Activated T-helper 1 cell treated with anti-CD3 and anti-CD28 coated beads, Interleukin-2, amount 50 U/mL, for 16 hours (primary cell): ENCODE measurements at places on chromosomes 3 and 15.

DNA sequence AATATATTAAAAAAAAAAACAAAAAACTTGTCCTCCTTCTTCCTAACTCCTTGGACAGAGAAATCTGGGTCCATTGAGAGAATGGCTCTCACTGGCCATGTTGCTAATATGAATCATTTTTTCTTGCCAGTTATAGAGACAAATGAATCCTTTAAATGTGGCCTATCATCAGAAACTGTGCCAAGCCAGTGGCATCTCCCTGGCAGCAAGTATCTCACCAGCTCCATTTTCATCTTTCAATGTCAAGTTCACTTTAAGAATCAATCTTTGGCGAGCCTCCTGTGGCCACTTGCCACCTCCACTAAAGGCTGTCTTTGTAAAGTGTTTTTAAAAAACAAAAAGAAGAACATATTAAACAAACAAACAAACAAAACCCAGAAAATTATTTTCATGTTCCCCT lies 202.5 kb downstream of the TUSC7 start:
- DNase-seq = no peak

GRCh38 chr3:118682921-118683320 lies 351.7 kb downstream of the IGSF11 start:
- no peak for DNase-seq

- DNase-seq = no peak
Measured at GRCh38 chr3:32237670-32238452, 619 bp upstream of the CMTM8 start.

DNA sequence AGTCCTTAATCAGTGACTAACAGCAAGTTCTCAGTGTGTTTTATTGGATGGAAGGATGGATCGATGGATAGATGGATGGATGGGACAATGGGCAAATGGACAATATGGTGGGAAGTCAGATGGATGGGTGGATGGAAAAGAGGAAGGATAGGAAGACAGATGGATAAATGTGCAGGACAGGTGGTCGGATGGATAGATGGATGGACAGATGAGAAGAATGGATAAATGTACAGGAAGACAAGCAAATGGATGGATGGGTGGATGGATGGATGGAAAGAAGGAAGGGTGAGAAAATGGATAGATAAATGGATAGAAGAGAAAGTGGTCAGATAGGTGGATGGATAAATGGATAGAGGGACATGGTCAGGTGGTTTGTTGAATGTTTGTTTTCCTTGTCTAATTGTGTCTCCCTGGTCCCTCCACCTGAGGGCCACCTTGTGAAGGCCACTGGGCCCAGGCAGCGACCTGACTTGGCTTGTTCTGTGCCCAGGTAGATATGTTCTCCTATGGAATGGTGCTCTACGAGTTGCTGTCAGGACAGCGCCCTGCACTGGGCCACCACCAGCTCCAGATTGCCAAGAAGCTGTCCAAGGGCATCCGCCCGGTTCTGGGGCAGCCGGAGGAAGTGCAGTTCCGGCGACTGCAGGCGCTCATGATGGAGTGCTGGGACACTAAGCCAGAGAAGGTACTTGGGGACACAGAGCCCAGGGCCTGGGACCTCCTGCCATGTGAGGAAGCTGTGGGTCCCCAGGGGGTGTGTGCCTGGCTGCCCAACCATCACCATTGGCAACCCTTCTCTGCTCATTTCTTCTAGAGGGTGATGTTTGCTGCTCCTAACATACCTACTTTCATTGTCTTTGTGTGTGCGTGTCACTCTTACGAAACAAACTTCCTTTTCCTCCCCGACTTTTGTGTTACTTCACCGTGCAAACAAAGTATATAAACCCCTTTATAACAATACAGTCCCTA lies 137.5 kb downstream of the LRRK1 start:
- no peak for DNase-seq

DNA sequence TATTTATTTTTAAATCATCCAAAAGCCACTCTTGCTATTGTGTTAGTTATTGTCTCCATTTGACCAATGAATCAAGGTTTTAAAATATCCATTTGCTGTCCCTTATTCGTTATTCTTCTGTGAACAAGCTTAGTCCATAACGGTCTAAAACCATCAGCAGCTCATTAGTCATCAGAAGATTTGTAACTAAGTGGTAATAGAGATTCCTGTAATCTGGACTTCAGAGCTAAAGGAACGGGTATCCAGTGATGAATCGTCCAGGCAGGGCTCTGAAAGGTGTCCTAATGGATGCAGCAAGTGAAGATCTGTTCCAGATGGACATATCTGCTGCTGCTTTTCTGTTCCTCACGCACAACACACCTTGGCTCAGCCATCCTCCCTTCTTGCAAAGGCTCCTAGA lies 362.7 kb upstream of the CFAP20DC start:
- no peak for DNase-seq

DNA sequence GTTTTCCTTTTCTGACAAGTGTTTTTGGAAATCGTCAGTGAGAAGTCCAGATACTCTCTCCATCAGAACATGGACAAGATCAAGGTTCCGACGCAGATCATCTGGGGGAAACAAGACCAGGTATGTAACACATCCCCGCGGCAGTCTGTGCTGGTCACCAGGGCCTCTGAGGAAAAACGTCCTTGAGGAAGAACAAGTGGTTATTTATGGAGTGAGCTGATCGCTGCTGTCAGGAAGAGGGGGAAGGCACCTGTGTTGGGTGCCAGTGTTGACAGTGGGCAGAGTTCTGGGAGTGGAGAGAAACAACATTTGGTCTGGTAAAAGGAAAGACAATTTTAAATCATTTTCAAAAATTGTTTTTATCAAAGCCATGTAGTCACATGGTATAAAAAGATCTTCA lies 20.7 kb upstream of the RPP14 start:
- DNase-seq = no peak

- DNase-seq = no peak
Measured at GRCh38 chr3:114421204-114421603, 127.4 kb downstream of the TIGIT start.

- DNase-seq = no peak
Measured at GRCh38 chr15:96125721-96126415, 204.6 kb upstream of the NR2F2 start.

GRCh38 chr3:164577667-164578210 lies 500.6 kb downstream of the SI start:
- DNase-seq = no peak

DNA sequence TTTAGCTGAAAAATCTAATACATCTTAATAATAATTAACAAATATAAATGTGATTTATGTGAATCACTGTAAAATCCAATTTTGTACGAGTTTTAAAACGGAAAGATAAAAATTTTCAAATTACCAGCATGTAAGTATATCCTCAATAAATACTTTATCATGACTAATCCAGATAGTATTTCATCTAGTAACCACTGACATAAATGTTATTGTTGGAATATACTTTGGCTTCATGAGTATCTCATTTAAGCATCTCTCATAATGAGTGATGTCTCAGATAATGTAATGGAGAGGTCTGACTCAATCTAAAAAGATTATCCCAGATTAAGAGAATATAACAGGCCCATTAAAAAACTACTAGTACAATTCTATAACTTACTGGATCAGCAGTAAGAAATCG lies 216.3 kb downstream of the STAG1 start:
- DNase-seq = no peak

GRCh38 chr15:63848879-63849551 lies 15.3 kb upstream of the HERC1 start:
- DNase-seq = no peak

DNA sequence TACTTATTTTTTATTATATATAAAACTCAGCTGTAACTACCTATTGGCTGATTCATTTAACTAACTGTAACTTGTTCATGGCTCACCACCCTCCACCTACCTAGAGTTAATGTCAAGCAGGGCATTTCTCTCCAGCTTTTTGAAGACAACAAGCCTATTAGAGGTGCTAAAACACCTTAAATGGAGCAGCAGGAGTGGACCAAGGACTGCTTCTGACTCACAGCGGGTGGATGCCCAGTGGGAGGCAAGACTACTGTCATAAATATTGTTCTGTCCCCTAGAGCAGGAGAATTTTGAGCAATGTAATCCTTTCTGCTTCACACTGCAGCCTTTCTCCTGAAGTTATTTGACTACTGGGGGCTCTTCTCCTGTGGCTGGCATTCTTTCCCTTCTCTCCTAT lies 146.9 kb downstream of the CLSTN2 start:
- DNase-seq = no peak

DNA sequence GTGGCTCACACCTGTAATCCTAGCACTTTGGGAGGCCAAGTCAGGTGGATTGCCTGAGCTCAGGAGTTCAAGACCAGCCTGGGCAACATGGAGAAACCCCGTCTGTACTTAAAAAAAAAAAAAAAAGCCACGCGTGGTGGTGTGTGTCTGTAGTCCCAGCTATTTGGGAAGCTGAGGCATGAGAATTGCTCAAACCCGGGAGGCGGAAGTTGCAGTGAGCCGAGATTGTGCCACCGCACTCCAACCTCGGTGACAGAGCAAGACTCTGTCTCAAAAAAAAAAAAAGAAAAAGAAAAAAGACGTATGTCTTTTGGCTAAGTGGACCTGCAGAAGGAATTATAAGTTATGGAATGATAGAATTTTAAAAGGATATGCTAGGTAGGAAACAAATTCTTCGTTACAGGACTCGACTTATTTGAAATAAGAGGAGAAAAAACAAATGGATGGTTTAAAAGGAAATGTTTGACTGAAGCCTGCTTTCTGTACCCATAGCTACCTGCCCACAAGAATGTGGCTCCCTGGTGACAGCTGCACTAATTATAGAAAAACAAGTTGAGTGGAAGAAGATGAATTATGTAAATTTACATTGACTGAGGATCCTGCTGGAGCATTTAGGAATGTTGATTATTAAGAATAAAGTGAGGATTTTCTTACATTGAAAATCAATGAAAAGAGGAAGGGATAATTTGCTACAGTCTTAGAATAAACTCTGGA lies 36.0 kb upstream of the SKIL start:
- DNase-seq = no peak

DNA sequence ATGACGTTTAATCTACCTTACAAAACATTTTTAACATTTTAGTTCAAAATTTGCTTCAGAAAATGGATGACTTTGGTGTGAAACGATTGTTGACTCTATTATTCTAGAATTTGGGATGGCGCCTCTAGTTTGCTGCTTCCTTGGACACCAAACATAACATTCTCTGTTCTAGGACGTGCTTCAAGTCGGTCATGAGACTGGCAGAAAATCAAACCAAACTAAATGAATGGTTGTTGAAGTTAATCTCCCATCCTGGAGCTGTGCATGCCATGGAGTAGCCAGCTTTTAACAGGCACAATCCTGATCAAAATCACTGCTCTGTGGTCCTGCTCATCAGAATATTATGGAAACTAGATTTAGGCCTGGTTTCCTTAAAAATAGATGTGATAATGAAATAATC lies 9.6 kb upstream of the LRRFIP2 start:
- no peak for DNase-seq

DNA sequence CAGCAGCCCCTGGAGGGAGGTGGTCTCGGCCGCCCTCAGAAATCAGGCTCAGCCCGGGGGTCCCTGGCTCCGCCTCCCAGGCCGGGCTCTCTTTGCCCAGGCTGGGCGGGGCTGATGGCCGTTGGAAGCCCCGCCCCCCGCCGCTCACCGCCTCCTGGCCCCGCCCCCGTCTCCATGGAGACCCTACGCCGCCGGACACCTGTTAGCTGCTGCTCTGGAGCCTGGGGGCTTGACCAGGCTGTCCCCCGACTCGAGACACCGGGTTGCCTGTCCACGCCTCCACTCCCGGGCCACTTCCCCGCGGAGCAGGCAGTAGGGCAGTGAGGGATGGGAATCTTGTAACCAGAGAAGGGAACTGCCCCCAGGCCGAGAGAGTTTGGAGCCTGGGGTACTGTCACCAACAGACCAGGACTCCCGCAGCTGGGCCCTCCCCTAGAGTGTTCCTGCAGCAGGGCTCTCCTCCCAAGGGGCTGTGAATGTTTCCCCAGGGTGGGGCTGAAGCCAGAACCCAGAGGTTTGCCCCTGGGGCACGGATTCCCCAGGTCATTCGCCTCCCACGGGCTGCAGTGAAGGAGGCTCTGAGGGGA lies 27.8 kb upstream of the RPL32 start:
- DNase-seq = no peak

GRCh38 chr3:67875338-67875737 lies 220.9 kb upstream of the SUCLG2 start:
- DNase-seq = no peak

- DNase-seq = no peak
Measured at GRCh38 chr3:153176197-153176596, 14.2 kb downstream of the RAP2B start.

DNA sequence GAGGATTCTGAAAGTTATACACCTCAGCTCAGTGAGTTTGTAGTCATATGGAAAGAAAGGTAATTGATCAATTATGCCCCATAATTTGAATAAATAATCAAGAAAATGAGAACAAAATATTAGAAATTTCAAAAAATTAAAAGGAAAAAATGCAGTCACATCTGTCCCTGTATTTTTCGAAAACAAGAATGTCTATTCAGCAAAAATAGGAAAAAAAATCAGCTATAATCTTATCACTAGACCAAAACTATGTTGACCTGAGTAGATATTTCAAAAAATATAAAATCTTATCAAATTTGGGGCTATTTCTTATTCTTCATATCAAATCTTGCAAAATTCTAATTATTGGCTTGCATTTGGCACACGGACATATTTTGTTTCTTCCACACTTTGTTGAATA lies 501.2 kb upstream of the CNTN3 start:
- no peak for DNase-seq

- DNase-seq = no peak
Measured at GRCh38 chr3:113602256-113602655, 69.9 kb downstream of the SIDT1 start.

DNA sequence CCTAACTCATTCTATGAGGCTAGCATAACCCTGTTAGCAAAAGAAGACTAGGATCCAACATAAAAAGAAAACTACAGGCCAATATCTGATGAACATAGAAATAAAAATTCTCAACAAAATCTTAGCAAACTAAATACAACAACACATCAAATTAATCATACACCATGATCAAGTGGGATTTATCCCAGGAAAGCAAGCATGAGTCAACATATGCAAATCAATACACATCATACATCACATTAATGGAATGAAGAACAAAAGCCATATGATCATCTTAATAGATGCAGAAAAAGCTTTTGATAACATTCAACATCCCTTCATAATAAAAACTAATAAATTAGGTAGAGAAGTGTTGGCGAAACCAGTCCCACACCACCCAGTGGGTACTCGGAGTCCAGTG lies 136.1 kb upstream of the MME start:
- no peak for DNase-seq

GRCh38 chr3:176663837-176664831 lies 533.1 kb downstream of the TBL1XR1 start:
- no peak for DNase-seq

DNA sequence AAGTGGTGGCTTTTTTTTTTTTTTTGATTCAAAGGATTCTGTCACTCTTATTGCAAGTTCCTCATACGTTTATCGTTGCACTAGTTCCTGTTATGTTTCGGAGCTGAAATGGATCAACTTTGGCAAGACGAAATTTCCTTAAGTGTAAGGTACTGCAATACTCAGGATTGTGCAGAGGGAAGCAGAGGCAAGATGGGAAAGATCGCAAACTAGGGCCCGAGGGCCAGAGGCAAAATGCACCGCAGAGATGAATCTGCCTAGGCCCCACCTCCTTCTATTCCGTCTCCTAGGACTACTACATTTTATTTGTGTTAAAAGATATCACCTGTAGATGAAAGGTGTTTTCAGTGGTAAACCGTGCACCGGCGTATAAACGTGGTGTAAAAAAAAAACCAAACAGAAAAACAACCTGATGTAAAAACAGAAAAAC lies 331 bp downstream of the RNU6-1 start:
- no peak for DNase-seq
